ENCODE measurements at places on chromosomes 1 and 21.

DNA sequence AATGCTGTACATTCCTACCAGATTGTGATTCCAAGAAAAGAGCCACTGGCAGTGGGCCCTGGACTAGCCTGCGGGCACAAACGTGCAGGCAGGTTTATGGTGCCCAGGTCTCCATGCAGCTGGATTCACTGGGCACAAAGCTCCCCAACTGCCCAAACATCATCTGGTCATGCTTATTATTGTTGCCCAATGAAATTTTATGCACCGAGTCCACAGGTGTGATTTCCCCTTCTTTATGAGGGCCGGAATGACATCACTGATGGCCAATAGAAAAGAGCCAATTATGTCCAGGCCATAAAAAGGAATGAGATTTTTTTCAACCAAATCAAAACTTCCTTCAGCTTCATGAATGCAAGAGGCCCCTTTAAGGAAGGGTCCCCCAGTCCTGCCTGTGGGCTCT, 66.2 kb downstream of the ERI3 start:
- H3K4me3 ChIP-seq: no peak overlapping the region
- DNase-seq: no peak
- H3K27ac ChIP-seq: no peak overlapping the region
- H3K36me3 ChIP-seq: peaks cover 43% of the 10 kb centered on the region

DNA sequence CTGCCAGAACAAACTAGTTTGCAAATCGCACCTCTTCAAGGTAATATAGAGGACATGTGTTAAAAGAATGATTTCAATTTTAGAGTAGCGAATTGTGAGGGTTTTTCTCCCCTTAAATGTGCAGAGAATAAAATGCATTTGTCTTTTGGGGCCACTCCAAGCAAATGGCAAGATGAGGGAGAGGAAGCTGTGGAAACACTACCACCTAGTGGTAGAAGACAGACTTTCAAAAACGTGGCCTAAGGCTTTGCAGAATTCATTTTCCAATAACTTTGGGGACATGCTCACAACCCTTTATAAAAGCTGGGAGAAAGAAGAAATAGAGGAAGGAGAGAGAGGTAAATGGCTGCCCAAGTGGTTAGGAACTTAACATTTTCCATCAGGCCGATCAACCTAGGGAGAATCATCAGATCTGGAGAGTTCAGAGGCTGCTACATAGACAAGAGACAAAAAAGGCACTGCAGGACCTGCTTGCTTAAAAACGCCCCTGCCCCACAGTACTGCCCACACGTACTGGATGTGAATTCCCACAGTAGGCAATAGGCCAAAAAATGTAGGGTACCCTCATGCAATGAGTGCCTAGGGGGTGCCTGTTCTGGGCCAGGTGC, 15.7 kb upstream of the RCAN1 start:
- no peaks in the 10 kb centered on the region for H3K4me1 ChIP-seq
- no peak overlapping the region for H3K4me3 ChIP-seq
- H3K27me3 ChIP-seq: peaks cover 14% of the 10 kb centered on the region
- no peaks in the 10 kb centered on the region for H3K36me3 ChIP-seq
- H3K27ac ChIP-seq: no peak overlapping the region

DNA sequence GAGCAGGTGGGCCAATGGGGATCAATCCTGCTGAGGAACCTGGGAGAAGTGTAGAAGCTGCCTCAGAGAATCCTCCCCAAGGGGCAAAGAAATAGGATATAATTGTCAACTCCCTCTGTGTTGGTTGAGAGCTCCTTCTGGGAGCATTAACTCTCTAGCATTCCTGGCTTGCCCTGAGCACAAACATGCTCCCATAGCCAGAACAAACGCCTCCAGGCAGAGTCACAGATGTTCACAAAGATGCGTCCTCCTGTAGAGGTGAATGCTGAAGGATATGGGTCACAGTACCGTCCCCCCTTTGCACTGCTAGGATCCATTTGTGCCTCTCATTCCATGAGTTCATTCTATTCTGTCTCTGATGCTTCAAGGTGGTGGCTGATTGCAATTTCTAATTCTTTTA, 9.6 kb upstream of the BCAN start:
- H3K4me3 ChIP-seq: no peak overlapping the region
- no peaks in the 10 kb centered on the region for H3K36me3 ChIP-seq
- H3K27me3 ChIP-seq: peaks cover 29% of the 10 kb centered on the region
- DNase-seq: no peak

- no peaks in the 10 kb centered on the region for H3K4me1 ChIP-seq
- H3K36me3 ChIP-seq: no peaks in the 10 kb centered on the region
- H3K4me3 ChIP-seq: no peak overlapping the region
- no peaks in the 10 kb centered on the region for H3K27me3 ChIP-seq
- DNase-seq: no peak
Measured at GRCh38 chr1:98452162-98452561, 209.4 kb upstream of the SNX7 start.

- no peak for DNase-seq
- H3K36me3 ChIP-seq: no peaks in the 10 kb centered on the region
- no peak overlapping the region for H3K4me3 ChIP-seq
- no peak overlapping the region for H3K27ac ChIP-seq
Measured at GRCh38 chr21:30044447-30045064, 104.8 kb upstream of the GRIK1 start.

DNA sequence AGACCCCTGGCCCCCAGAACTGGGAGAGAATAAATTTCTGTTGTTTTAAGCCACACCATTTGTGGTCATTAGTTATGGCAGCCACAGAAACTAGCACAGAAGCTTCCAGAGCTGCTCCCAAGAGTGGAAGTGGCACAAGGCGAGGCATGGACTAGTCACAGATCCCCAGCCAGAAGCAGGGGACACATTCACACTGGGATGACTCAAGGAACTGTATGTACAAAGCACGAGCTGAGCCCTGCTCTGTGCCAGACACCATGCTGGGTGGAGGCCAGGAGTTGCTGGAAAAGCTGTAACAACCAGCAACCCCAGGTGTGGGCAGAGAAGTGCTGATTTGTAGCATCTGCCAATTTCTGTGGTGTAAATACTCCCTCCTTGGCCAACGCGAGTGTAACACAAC, 55.6 kb downstream of the TCP10L start:
- H3K27me3 ChIP-seq: no peaks in the 10 kb centered on the region
- no peak for DNase-seq
- no peak overlapping the region for H3K27ac ChIP-seq
- no peak overlapping the region for H3K4me3 ChIP-seq

DNA sequence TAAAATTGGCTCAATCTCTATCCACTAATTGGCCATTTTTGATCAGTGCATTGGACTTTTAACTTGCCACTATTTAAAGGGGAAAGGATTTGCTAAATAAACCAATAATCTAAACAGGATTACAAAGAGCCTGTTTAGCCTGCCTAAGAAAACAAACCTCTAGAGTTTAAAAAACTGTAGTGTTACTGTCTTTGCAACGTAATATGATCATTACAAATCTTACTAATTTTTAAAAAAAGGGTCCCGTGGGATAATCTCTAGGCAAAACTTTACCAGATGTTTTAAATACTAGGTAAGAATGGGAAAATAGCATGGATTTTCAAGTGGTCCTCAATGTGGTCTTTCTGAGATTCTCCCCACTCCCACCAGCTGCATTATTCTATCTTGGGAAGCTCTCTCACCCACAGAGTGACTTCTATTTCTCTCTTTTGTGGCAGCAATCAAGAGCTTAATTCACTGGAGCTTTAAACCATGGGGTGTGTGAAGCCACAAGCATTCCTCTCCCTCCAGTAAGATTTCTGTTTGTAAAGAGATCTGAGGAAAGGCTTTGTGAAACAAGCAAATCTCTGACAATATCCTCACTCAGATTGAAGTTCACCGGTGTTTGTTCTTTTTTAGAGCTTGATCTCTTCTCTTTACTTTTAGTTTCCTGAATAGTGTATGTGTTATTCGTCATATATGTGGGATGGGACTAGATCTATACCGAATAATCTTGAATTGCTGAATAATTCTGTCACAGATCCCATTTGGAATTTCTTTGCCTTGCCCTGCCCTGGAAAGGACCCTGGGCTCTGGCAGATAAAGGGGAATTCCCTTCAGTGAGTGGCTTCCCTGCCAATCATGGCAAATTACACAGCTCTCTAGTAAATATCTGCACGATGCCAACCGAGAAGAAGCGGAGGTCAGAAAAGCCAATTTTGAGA, 132.2 kb downstream of the TLR5 start:
- H3K27ac ChIP-seq: no peak overlapping the region
- no peak for DNase-seq
